ENCODE measurements at places on chromosomes 5 and 9.
A peak's percentile ranks its signal among the peaks of the same experiment; 100 is the strongest.

DNA sequence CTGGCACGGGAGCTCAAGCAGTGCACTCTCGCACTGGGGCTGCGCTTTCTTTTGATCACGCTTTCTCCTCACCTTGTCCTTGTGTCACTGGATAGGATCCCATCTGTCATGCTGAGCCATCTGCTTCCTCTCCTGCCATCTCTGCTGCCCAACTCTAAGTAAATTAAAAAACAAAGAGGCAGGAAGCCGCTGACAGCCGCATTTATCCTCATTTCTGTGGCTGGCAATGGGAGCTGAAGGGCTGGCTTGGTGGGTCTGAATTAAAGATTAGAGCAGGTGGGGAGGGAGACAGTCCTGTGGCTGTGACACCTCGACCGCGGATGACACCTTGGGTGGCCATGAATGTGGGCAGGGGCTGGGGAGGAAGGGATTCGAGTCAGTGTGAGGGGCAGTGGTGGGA, 159.2 kb upstream of the ALDH1B1 start:
- peak; percentile 85 for DNase-seq
- H3K4me3 ChIP-seq, result no peak overlapping the region
- peaks cover 4% of the 10 kb centered on the region for H3K27me3 ChIP-seq
- H3K4me1 ChIP-seq, result peaks cover 52% of the 10 kb centered on the region
- peak overlapping the region; percentile 87 for H3K27ac ChIP-seq
- H3K36me3 ChIP-seq, result no peaks in the 10 kb centered on the region

DNA sequence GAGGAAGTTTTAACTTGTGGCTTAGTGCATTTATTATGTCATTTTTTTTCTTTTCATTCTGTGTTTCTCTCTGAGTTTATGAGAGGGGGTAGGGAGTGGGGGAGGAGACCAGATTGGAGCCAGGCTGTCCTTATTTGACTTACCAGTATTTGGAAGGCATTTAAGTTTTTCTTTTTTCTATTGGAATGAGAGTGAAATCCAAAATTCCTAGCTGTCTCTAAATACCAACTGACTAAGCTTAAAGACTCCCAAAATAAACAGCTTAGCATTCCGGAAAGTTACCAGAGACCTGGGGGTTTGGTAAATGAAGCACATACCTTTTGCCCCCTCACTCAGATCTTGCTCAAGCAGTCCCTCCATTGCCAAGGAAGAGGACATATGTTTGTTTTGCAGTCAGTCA, 581.9 kb upstream of the BRINP1 start:
- H3K36me3 ChIP-seq, result no peaks in the 10 kb centered on the region
- no peak overlapping the region for H3K4me3 ChIP-seq
- H3K27me3 ChIP-seq, result no peaks in the 10 kb centered on the region
- no peaks in the 10 kb centered on the region for H3K4me1 ChIP-seq
- H3K27ac ChIP-seq, result no peak overlapping the region

DNA sequence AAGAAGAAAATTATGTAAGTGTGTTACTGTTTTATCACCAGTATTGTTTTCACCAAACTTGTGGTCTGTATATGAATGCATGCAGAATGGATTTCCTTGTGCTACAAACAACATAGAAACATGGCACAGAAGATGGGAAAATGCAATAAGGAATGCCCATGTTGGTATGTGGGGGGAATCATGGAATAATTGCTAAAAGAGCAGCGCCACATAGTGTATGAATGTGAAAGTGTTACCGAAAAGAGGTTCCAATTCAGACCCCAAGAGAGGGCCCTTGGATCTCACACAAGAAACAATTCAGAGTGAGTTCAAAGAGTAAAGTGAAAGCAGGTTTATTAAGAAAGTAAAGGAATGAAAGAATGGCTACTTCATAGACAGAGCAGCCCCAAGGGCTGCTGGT, 26.4 kb upstream of the TYRP1 start:
- H3K27me3 ChIP-seq, result no peaks in the 10 kb centered on the region
- H3K4me3 ChIP-seq, result no peak overlapping the region
- no peak for DNase-seq

GRCh38 chr5:60503771-60504170, 196.2 kb downstream of the DEPDC1B start:
- DNase-seq, result no peak
- H3K36me3 ChIP-seq, result no peaks in the 10 kb centered on the region
- H3K4me1 ChIP-seq, result peaks cover 6% of the 10 kb centered on the region

DNA sequence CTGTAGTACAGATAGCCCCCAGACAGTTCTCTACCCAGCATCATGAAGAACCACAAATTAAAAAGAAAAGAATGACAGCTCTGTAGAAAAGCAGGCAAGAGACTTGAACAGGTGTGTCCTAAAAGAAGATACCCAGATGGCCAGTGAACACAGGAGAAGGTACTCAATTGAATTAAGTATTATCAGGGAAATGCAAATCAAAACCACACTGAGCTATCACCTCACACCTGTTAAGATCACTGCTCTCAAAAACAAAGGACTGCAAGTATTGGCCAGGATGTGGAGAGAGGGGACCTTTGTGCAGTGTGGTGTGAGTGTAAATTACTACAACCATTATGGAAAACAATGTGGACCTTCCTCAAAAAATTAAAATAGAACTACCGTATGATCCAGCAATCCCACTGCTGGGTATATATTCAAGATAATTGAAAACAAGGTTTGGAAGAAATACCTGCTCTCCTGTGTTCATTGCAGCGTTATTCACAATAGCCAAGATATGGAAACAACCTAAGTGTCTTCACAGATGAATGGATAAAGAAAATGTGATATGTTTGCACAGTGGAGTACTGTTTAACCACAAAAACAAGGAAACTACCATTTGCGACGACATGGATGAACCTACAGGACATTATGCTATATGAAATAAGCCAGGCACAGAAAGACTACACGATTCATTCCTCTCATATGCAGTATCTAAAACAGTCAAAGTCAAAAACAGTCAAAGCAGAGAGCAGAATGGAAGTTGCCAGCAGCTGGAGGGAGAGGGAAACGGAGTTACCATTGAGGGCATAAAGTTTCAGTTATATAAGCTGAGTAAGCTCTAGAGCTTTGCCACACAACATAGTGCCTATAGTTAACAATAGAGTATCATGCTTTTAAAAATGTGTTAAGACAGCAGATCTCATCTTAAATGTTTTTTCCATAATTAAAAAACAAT, 102.6 kb downstream of the WNK2 start:
- no peaks in the 10 kb centered on the region for H3K36me3 ChIP-seq
- no peaks in the 10 kb centered on the region for H3K4me1 ChIP-seq
- no peak for DNase-seq
- no peak overlapping the region for H3K4me3 ChIP-seq
- no peaks in the 10 kb centered on the region for H3K27me3 ChIP-seq

DNA sequence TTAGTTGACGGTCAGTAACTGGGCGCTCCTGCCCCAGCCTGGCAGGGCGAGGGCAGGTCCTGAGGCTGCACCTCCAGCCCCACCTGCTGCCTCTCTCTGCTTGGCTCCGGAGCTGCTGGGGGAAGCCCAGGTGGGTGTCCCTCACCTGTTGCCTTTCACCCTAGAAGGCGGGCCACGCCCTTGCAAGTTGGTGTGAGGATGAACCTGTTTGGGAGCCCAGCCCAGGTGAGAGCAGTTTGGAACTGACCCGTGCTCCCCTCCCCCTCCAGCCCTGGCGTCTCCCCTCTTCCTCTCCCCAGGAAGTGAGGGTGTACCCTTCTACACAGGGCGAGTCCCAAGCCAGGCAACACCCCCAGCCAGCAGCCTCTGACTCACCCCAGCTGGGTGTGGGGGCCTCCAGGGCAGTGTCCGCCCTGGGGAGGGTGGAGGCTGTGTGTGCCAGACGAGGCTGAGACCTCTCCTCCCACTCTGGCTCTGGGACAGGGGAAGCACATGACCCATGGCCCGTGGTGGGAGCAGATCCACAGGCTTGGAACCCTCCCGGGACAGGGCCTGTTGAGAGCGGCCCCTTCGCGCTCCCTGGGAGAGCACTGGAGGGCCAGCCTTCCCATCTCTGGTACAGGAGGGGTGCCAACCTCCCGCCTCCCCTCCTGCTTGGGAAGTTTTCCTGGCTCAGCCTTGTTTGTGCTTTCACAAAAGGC, 10.4 kb downstream of the LRRC8A start:
- peaks cover 22% of the 10 kb centered on the region for H3K4me1 ChIP-seq
- H3K36me3 ChIP-seq, result peaks cover 5% of the 10 kb centered on the region
- peak overlapping the region; percentile 75 for H3K27ac ChIP-seq

DNA sequence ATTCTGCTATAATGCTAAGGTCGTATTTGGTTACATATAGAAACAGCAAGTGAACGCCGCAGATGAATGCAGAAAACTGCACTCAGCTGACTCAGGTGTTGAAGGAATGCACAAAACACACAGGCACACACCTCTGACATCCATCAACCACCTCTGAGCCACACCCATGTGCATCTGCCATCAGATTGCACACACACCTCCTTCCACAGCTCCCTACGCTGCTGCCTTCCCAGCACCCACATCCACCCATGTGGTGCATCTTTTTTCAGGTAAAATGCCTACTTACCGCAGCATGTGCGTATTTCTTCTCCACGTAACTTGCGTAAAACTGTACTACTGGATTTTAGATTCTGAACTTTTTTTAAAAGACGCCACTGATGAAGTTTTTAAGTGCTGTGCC, 7.1 kb downstream of the STK10 start:
- H3K27ac ChIP-seq, result no peak overlapping the region
- no peak for DNase-seq
- no peaks in the 10 kb centered on the region for H3K4me1 ChIP-seq
- no peaks in the 10 kb centered on the region for H3K36me3 ChIP-seq
- H3K27me3 ChIP-seq, result no peaks in the 10 kb centered on the region
- no peak overlapping the region for H3K4me3 ChIP-seq

- no peak for DNase-seq
- H3K4me1 ChIP-seq, result peaks cover 10% of the 10 kb centered on the region
- no peak overlapping the region for H3K4me3 ChIP-seq
- no peak overlapping the region for H3K27ac ChIP-seq
Measured at GRCh38 chr5:146745931-146746577, 132.5 kb downstream of the PPP2R2B start.

GRCh38 chr5:39400713-39401578, 23.8 kb downstream of the DAB2 start:
- H3K27ac ChIP-seq, result peak overlapping the region; percentile 22
- no peak for DNase-seq
- peaks cover 40% of the 10 kb centered on the region for H3K4me1 ChIP-seq
- H3K27me3 ChIP-seq, result no peaks in the 10 kb centered on the region
- peaks cover 22% of the 10 kb centered on the region for H3K36me3 ChIP-seq

DNA sequence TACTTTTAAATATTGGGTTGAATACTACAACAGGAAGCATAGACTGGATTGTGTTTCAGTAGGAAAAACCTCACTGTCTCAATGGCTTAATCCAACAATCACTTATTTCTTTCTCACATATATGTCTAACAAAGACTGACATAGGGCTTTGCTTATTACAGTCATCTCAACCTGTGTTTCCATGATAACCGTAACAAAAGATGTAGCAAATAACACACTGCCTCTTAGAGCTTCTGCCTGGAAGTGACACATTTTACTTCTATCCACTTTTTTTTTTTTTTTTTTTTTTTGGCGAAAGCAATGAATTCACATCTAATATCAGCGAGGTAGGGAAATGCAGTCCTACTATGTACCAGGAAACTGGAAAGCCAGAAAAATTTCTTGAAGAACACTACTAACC, 204.9 kb upstream of the CDKN2B start:
- H3K27ac ChIP-seq, result no peak overlapping the region
- no peak for DNase-seq
- H3K4me1 ChIP-seq, result peaks cover 30% of the 10 kb centered on the region
- H3K4me3 ChIP-seq, result no peak overlapping the region

DNA sequence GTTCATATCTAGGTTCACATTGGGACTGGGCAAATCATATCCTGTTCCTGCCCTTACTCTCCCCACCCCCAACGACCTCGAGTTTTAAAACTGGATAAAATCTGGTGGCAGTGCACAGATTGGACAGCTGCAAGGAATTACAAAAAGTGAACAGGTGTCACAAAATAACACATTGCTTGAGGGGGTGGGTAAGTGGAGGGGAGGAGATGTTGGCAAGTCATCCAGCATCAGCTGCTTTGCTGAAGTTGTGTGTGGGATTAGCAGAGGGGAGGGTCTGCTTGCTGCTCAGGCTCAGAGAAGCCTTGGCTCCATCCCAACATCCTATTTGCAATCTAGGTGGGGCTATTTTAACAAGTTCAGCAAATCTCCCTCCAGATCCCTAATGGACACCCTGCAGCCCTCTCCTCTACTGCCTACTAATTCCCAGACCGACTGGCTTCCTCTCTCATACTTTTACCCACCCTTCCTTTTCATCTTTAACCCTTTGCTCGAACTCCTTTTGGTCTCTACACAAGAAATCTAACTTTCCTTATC, 39.8 kb upstream of the SLC24A2 start:
- no peaks in the 10 kb centered on the region for H3K36me3 ChIP-seq
- no peak overlapping the region for H3K4me3 ChIP-seq
- no peak overlapping the region for H3K27ac ChIP-seq
- no peaks in the 10 kb centered on the region for H3K27me3 ChIP-seq
- DNase-seq, result no peak

DNA sequence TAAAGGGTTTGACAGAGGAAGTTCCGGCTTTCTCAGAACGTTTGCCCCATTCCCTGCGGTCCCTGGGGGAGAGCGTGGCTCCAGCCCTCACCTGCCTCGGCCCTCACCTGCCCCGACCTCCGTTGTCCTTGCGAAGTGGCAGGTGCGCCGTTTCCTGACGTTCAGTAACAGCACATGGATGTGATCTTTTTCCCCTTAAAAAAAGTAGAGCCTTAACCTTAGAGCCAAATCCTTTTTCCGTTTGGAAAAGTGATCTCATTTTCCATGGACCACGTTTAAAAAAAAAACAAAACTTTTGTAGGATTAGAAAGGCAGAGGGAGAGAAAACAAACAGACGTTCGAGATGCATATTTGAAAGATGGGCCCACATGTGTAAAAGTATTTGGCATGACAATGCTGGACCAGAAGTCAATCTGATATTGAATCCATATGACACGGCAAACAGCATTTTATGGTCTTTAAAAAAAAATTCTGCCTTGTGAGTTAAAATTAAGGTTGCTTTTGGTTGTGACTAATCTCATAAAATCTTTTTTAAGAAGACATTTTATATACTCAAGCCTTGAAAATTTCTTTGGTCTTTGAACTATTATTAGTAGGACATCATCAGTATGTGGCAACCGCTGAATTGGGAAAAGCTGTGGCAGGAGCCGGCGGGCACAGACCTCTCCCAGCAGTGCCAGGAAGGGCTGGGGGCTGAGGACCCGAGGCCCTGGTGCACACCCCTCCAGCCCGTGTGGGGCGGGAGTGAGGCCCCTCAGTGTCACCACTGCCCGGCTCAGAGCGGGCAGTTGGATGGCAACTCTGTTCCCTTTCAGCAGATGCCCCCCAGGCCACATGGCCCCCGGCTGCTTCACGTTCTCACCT, 42.5 kb upstream of the EXOC3 start:
- H3K27ac ChIP-seq, result no peak overlapping the region
- H3K27me3 ChIP-seq, result no peaks in the 10 kb centered on the region
- peak; percentile 2 for DNase-seq
- H3K4me3 ChIP-seq, result no peak overlapping the region
- H3K4me1 ChIP-seq, result peaks cover 4% of the 10 kb centered on the region
